ENCODE measurements at places on chromosomes 7 and 10.

GRCh38 chr7:155879592-155879991 lies 67.3 kb upstream of the SHH start:
- DNase-seq = no peak

GRCh38 chr7:22604246-22604645 lies 104.3 kb upstream of the STEAP1B start:
- DNase-seq = no peak

DNA sequence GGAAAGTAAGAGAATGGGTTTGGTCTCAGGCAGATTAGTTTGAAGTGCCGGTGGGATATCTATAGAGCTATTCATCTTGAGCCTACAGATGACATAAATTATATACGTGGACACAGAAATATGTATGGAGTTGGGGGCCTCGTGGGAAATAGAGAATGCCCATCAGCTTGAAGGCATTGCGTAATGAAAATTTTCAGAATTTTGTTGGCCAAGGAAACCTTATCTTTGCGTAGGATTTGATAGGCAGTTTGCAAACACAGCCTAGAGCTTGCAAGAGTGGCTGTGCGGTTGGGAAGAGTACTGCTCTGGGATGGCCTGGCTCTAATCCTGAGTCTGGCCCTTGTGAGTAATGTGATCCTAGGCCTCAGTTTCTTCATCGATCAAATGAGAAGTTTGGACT lies 32.3 kb downstream of the MCM10 start:
- DNase-seq = no peak

GRCh38 chr7:787332-788240 lies 44.7 kb upstream of the SUN1 start:
- DNase-seq = no peak

DNA sequence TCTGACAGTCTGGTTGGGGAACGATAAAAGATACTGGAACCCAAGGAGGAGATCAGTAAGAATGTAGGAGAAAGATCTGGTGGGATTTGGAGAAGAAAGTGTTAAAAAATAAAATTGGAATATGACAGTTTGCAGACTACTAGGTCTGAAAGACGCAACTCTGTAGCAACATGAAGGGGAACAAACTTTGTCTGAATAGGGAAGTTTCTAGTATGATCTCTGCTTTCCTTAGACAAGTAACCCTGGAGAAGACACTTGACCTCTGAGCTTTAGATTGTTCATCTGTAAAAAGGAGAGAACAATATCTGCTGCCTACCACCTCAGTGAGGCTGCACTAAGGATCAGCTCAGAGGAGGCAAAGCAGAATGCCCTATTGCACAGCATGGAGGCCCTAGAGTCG lies 3.0 kb upstream of the PRSS1 start:
- DNase-seq = no peak

- DNase-seq = no peak
These were observed 21.5 kb downstream of the SH3PXD2A start for GRCh38 chr10:103833731-103834365.

- no peak for DNase-seq
These were observed 294.9 kb downstream of the FGFR2 start for GRCh38 chr10:121303287-121303890.

DNA sequence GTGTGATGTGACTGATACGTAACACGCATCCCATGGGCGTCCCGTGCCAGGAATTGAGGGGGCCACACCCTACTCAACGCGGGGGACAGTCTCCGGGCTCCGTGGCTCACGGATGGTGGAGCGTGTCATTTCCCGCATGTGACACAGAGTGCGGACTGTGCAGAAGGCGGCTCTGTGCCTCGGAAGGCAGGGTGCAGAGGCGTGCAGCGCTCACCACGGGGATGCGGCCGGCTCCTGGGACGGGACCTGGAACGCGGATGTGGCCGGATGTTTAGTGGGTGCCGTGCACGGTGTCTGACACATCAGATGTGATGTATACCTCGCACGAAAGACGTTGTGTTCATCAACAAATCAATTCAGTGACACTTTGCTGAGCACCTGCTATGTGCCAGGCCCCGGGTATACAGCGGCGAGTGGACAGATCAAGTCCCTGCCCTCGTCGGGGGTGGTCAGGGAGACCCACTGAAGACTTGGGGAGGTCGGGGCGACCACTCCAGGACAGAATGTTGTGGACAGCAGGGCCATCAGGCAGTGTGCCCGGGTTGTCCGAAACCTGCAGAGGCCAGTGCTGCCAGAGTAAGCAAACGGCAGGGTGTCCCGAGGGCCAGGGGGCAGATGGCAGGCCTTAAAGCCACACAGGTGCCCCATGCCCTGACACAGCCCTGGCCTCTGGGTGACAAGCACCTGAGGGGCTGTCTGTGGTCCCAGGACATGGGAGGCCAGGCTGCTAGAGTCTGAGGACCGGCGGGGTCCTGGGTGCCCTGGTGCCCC lies 38.1 kb downstream of the MICALL2 start:
- no peak for DNase-seq

DNA sequence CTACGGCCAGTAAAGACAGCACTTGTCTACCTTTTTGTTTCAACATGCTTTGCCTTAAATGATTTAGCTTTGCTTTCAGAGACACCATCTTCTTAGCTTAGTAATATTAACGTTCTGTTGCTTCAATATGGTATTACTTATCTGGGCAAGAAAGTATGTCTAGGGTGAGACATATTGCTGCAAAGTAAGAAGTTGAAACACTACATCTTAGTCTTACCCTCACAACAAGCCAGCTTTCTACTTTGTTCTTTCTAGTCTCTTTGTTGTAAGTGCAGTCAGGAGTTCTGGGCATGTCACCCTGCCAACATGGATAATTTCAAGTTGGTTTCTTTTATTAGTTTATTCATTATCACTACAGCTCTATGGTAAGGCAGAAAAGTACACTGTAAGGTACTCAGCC lies 122.7 kb upstream of the DNAJB12 start:
- DNase-seq = no peak

DNA sequence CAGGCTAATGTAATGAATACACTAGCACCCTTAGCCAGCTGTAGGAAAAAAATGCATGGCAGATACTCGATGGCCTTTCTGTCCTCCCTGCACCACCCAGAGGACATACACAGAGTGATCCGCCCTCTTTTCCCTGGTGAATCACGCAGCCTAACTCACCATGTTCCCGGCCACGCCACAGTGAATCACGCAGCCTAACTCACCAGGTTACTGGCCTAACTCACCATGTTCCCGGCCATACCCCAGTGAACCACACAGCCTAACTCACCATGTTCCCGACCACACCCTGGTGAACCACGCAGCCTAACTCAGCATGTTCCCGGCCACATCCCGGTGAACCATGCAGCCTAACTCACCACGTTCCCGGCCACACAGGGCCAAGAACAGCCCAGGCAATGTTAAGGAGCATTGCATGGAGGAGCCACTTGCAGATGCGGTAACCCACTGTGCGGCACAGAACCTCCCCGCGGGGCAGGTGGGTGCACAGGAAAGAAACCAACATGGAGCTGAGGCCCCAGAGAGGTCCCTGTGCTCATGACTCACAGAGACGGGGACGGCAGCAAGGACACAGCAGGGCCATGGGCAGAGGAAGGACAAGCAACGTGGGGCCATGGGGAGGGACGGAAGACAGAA lies 508.5 kb downstream of the DNAJB6 start:
- DNase-seq = no peak

DNA sequence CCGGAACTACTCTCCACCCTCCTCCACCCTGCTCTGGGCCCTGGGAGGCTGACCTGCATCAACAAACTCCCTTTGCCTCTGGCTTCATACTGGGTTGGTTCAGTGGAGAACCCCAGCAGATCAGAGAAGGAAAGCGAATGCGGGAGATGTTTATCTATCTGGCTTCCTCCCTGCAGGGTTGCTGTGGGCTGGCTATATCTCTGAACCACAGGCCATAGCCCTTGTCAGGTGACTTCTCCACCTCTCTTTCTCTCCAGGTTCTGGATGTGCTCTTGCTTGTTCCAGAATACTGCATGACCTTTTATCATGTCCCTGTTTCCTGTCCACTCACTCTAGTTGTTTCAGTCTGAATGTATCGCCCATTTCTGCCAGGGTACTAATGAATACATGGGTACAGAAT lies 51.7 kb upstream of the IFRD1 start:
- no peak for DNase-seq

GRCh38 chr7:136698977-136699376 lies 169.5 kb upstream of the CHRM2 start:
- DNase-seq = no peak

GRCh38 chr10:103648636-103649532 lies 155.4 kb downstream of the NEURL1 start:
- no peak for DNase-seq

DNA sequence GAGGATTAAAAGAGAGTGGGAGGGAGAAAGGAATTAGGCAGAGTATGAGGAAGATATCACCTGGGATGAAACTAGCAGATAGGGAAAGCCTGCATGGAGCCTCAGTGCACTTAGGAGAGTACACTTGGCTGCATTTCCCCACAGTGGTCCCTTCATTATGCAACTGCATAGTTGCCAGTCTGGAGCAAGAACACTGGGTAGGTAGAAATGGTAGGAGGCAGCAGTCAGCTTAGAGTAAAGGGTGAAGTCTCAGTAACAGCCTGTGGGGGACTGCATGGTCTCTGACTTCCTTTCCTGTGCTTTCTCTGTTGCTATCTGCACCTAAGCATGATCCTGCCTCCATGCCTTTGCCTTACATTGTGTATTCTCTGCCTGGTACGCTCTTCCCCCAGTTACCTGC lies 14.0 kb upstream of the PCGF5 start:
- DNase-seq = no peak

GRCh38 chr7:130958846-130959245 lies 224.8 kb upstream of the KLF14 start:
- no peak for DNase-seq

DNA sequence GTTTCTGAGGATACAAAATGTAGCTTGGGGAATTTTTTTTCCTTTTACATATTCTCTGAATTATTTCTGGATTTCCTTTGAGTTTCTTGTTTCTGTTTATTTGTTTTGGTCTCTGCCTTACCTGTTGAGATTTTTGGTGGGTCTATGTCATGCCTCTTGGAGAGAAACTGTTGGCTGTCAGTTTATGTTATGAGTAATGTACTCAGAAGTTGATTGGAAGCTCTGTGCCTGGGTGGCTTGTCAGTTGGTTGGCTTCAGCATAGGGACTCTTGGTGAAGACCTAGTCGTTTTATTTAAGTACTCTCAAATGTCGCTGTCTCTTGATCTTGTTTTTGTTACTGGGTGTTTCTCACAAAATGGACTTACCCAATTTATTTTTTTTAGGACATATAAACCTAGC lies 132.4 kb downstream of the CDK14 start:
- DNase-seq = no peak

DNA sequence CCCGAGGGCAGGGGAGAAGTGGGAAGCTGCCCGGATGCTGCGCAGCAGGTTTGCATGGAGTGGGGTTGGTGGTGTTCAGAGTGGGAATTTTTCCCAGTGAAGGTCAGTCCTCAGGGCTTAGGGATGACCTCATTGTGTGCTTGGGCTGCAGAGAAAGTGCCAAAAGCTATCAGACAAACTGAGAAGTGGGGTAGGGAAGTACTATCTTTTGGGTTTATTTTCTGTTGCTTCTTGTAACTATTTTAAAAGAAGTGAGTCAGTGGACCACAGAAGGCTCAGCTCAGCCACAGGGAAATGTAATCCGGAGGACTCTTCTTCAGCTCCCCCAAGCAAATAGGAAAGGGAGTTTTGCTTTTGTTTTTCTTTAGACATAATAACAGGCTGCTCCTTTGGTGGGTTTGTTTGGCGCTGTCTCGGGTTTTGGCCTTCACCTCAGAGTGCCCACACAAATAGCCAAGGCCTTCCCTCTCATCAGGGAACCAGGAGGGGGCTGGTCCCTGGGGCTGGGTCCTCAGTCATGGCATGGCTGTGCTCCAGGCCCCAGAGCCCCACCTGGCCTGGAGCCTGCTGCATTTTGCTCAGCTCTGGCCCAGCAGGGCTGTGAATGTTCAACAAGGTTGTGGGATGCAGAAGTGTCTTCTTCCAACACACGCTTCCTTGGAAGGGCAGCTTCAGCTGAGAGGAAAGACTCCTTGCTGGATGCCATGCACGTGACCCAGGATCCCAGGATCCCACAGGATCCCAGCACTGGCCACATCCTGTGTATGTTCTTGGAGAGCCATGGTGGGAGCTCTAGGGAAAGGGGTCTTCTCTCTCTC lies 5.4 kb upstream of the FAM170B start:
- no peak for DNase-seq

DNA sequence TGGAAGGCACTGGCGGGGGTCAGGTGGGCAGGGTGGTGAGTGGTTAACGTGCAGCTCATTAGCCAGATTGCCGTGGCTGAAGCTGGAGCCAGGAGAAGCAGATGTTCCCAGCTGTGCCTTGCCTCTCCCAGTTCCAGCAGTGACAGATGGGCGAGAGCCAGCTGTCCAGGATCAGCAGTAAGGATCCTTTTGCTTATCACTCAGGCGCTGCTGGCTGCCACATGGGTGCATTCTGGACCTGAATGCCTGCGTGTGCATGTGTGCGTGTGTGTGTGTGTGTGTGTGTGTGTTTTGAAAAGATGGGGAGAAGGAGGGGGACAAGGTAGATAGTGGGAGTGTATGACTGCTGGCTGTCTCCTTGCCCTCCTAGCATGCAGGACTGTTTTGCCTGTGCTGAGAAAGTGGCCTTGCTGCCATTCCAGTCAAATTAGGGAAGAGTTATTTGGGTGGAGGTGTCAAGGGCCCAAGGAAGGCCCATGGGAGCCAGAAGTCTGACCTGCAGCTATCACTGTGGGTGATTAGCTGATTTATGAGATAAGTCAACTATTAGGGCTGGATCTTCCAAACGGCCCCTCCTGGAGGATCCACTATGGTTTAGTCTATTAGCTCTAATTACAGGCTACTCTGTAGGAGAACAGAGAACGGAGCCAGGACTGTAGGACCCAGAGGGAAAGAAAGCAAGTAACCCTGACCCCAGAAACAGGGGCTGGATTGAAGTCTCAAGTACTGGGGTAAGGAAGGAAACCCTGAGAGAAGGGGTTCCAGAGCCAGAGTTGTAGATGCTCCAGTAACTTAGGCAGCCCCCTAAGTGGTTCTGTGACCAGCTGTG lies 3.3 kb downstream of the EPHA1 start:
- DNase-seq = no peak

- no peak for DNase-seq
These were observed 1.4 kb upstream of the SLC25A28 start for GRCh38 chr10:99621454-99622251.

DNA sequence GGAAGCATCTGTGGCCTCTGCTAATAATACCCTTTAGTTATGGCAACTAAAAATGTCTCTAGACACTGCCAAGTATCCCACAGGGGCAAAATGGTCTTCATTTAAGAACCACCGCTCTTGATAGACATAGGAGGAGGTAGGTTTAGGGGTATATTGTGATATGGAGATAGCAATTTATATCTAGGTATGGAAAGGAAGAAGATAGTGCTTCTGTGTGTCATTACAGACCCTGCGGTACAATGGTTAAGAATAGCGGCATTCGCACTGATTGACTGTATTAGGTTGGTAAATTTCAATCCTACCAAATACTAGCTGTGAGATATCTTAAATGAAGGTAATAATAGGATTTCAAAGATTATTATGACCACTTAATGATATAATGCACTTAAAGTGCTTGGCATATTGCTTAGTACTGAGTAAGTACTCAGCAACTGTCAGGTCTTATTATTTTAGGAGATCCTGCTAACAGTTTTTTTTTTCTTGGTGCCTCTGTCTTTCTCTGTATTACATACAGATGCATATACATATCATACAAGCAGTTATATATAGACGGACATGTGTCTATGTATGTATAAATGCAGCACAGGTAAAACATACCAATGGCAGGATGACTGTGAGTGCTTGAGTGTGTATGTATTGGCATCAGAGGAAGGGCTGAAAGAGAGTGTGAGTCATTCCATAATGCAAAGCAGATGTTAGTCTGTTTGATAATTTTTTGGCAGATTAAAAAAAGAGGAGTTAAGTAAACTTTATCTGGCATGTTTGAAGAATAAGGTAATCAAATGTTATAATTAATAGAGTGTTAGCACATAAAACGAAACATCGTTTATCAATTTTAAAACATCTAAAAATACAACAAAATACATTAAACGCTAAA lies 50.0 kb upstream of the ITGB8 start:
- no peak for DNase-seq
